Epithelial cell of proximal tubule (primary cell): ENCODE measurements at places on chromosomes 12 and 14.
A peak's percentile ranks its signal among the peaks of the same experiment; 100 is the strongest.

- DNase-seq, result no peak
Observed at GRCh38 chr12:1613860-1614259, 15.2 kb upstream of the WNT5B start.

GRCh38 chr14:70896981-70897380, 10.3 kb upstream of the PCNX1 start:
- DNase-seq, result no peak

- DNase-seq, result no peak
Observed at GRCh38 chr14:28831126-28831525, 64.5 kb downstream of the FOXG1 start.

- DNase-seq, result no peak
Observed at GRCh38 chr14:49954171-49954631, 61.3 kb downstream of the ARF6 start.

DNA sequence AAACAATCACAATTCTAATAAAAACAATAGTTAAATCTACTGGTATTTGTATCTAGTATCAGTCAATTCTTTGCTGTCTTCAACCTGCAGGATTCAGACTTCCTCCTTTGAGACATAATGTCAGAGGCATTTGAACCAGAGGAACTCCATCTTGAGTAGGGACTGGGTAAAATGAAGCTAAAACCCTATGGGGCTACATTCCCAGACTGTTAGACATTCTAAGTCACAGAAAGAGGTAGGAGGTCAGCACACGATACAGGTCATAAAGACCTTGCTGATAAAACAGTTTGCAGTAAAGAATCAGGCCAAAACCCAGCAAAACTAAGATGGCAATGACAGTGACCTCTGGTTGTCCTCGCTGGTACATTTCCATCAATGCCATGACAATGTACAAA, 48.2 kb upstream of the MAP3K9 start:
- DNase-seq, result no peak

DNA sequence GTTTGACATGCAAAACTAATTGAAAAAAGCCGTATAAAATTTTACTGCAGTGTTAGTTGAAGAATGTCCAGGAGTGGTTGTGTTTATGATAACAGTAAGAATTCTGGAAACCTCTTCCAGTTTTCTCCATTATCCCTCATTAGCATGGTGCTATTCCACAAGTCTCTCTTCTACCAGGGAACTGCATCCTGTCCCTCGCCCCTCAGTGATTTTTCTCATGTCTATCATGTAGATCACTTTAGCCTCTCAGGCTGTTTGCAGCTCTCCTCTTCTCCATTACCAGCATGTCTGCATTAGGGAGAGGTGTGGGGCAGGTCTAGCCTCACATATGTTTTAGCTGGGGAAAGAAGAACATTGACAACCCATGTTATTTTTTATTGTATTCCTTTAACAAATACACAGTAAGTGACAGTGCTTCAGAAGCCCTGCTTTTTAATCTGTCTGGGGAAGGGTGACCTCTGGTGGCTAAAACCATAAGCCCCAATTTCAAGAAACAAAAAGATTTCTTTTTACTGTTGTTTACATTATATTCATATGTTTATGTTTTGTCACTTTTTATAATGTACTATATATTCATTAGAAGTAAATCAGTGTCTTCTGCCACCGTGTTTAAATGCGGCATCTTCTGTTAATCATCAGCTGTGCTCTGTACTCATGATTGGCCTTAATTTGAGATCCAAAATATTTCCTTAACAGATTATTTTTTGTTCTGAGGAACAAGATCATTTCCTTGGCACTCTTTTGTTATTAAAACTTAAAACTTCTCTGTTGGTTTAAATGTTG, 70.7 kb downstream of the RASSF8 start:
- DNase-seq, result no peak

DNA sequence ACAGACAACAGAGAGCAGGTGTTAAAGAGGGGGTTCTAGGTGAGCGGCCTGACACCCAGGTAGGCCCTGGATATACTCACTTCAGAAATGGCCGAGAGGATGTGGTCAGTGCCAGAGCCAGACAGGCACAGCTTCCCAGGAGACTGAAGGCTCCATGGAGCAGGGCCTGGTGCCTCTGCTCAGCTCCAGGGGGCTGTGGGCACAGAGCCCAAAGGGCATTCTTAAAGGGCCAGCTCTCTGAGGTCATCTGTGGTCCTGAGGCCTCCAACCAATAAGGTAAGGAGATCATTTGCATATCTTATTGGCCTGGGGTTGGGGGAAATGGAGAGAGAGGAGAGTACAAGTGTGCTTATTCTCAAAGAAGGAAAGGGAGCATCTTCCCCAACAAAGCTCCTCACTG, 9.7 kb upstream of the PCK2 start:
- DNase-seq, result no peak

- DNase-seq, result no peak
Observed at GRCh38 chr12:121443193-121443870, 43.4 kb downstream of the RNF34 start.

GRCh38 chr12:109624467-109624866, 50.9 kb downstream of the MVK start:
- DNase-seq, result no peak

DNA sequence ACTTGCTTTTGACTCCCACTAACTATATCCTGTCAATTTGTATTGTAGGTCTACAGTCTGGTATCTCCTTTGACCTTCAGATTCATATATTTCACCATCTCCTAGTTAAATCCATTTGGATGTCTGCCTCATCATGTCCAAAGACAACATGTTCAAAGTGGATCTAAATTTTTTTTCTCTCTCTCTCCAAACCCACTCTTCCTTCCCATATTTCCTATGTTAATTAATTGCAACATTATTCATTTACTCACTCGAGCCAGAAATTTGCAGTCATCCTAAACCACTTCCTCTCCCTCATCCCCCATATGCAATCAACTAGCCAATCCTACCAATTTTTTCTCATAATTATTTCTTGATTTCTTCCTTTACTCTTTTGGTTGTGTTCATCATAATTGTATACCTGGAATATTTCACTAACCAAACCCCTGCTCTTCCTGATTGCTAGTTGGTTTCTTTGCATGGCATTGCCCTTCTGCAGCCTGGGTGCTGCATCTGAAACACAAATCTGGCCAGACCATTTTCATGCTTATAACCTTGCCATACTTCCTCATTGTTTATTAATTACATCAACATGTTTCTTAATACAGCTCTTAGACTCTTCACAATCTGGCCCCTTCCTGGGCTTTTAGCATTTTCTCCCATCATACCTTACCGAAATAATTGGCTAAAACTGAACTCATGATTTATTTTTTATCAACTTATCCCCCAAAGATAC, 442.2 kb downstream of the ADAMTS20 start:
- no peak for DNase-seq

GRCh38 chr14:98382662-98383061, 889.3 kb downstream of the BCL11B start:
- DNase-seq, result no peak

DNA sequence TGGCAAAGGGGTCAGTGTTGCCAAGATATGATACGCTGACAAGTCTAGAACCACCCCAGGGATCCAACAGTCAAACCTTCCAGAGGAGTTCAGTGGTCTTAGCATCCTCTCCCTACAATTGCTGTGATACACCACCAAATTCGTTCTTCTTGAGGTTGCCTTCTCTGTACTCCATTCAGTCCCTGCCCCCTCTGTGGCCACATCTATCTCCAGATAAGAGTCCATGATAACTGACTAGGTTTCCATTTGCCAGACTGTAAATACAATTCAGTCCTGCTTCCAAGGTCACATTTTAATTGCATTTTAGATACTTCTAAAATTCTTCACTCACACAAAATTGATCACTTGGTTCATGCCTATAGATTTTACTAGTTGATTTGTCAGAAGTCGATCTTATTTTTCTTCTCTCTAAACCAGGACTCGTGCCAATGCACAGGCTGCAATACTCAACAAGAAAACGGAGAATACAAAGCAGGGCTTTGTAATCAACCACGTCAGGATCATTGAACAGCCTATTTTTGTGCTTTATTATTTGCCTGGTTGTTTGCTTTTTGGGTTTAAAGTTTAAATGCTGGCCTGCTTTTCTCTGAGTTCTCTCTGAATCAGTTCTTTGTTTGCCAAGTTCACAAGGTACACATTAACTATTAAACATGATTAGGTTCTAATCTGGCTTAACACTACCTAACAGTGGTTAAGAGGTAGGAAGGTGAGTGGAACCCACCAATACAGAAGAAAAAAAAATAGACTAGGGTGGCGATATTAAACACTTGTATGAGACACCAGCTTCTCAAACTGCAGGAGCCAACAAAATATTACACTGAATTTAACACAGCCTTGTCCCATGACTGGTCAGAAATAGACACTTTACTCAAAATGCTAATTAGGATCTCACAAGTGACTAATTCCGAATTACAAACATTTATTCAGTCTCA, 5.3 kb upstream of the TSPAN8 start:
- DNase-seq, result peak; percentile 92

GRCh38 chr12:116697305-116697704, 40.6 kb downstream of the SPRING1 start:
- DNase-seq, result no peak

- DNase-seq, result peak; percentile 32
Observed at GRCh38 chr14:49461529-49462401, 124.4 kb downstream of the RPS29 start.

GRCh38 chr12:108310489-108310888, 28.6 kb downstream of the CMKLR1 start:
- no peak for DNase-seq

GRCh38 chr14:71645656-71646055, 286.6 kb upstream of the RGS6 start:
- DNase-seq, result no peak

- DNase-seq, result no peak
Observed at GRCh38 chr14:92501891-92502351, 11.7 kb upstream of the RIN3 start.

DNA sequence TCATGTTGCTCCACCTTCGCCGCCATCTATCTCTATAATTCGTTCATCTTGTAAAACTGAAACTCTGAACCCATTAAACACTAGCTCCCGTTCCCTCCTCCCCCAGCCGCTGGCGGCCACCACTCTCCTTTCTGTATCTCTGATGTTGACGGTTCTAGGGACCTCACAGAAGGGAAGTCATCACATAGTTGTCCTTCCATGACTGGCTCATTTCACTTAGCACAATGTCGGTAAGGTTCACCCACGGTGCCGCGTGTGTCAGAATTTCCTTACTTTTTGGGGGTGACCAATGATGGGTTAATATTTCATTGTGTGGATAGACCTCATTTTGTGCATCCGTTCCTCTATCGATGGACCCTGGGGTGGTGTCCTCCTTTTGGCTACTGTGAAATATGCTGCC, 2.0 kb upstream of the CACNA2D4 start:
- no peak for DNase-seq

DNA sequence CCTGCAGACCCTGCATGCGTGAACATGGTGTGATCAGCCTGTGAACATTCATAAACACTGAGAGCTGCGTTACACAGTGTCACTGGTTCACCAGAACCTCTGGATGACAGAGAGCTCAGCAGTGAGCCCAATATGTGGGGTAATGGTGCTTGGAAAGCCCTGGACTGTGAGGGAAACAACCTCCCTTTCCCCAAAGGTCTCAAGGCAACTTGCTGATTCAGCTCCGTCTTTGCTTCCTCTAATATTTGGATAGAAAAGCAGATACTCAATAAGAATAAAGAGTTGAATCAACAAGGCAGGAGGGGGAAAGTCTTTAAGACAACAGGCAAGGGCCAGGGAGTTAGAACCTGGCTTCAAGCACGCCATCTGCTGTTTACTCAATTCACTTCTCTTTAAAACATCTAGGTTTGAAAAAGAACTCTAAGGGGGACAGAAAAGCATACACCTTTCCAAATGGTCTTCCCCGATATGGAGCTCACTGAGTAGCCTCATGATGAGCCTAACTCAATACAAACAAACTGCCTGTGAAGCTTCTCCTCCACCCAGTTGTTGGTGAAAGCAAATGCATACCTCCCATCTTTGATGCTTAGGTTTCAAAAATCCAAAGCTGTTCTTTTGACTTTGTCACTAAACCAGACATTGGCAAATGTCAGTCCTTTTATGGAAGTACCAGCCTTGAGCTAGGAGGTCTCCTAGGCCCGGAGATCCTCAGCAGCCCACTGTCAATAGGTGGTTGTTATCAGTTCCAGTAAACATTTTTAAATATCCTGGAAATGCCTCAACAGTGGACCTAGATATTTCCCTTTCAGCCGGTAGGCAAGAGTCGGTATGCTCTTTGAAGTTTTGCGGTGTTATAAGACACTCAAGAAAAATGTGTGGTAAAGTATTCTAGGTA, 76.1 kb downstream of the SAMD4A start:
- no peak for DNase-seq

GRCh38 chr14:91606851-91607250, 96.7 kb upstream of the PPP4R3A start:
- DNase-seq, result no peak

DNA sequence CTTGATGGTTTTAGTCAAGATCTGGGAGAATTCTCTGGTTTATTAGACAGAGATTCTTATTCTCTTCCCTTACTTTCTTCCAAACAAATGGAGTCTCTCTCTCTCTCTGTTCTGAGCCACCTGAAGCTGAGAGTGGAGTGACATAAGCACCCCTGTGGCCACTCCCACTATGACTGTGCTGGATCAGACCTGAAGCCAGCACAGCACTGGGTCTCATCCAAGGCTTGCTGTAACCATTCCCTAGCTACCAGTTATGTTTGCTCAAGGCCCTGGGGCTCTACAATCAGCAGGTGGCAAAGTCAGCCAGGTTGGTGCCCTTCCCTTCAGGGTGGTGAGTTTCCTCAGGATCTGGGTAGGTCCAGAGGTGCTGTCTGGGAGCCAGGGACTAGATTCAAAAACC, 568.5 kb downstream of the AACS start:
- no peak for DNase-seq

DNA sequence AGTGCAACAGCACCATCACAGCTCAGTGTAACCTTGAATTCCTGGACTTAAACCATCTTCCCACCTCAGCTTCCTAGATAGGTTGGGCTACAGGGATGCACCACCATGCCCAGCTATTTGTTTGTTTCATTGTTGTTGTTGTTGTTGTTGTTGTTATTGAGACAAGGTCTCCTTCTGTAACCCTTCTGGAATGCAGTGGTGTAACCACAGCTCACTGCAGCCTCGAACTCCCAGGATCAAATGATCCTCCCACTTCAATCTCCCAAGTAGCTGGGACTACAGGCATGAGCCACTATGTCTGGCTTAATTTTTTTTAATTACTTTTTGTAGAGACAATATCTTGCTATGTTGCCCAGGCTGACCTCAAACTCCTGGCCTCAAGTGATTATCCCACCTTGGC, 1.2 kb upstream of the NEMP1 start:
- no peak for DNase-seq

GRCh38 chr12:92955997-92956663, 27.0 kb upstream of the EEA1 start:
- DNase-seq, result peak; percentile 91

GRCh38 chr14:49218436-49219092, 367.6 kb downstream of the RPS29 start:
- DNase-seq, result no peak

GRCh38 chr14:61153431-61153830, 127.7 kb downstream of the TMEM30B start:
- DNase-seq, result no peak

- no peak for DNase-seq
Observed at GRCh38 chr12:4591180-4591687, 29.2 kb downstream of the DYRK4 start.

GRCh38 chr12:11174022-11174421, 3.0 kb downstream of the SMIM10L1 start:
- no peak for DNase-seq

GRCh38 chr12:820336-820735, 68.0 kb downstream of the WNK1 start:
- DNase-seq, result no peak
